ENCODE measurements at places on chromosomes 1 and 21.

DNA sequence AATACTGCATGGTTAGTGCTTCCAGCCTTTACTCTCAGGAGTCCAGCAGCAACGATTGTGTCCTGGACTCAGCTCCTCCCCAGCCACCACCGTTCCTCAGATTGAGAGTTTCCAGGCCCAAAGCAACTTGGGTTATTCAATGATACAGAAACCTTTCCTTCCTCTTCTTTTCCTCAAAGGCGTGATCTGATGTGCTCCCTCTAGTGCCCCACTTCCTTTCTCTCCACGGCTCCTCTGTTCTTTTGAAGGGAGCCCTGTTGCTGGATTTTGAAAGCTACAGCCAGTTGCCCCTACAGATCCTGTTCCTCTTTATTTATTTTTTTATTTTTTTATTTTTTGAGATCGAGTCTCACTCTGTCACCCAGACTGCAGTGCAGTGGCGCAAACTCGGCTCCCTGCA, 14.1 kb downstream of the CRP start:
- DNase-seq: no peak

DNA sequence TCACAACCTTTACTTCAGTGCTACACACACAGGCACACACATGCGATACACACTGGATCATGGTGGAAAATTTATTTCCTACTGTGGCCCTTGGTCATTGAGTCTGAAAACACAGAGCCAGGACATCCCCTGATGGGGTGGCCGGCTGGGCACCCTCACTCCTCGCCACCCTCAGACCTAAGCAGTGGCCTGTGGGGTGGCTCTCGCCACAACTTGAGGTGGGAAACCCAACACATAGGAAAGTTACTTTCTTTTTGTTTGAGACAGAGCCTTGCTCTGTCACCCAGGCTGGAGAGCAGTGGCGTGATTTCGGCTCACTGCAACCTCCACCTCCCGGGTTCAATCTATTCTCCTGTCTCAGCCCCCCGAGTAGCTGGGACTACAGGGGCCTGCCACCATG, 19.4 kb downstream of the CRYAA start:
- no peak for DNase-seq

DNA sequence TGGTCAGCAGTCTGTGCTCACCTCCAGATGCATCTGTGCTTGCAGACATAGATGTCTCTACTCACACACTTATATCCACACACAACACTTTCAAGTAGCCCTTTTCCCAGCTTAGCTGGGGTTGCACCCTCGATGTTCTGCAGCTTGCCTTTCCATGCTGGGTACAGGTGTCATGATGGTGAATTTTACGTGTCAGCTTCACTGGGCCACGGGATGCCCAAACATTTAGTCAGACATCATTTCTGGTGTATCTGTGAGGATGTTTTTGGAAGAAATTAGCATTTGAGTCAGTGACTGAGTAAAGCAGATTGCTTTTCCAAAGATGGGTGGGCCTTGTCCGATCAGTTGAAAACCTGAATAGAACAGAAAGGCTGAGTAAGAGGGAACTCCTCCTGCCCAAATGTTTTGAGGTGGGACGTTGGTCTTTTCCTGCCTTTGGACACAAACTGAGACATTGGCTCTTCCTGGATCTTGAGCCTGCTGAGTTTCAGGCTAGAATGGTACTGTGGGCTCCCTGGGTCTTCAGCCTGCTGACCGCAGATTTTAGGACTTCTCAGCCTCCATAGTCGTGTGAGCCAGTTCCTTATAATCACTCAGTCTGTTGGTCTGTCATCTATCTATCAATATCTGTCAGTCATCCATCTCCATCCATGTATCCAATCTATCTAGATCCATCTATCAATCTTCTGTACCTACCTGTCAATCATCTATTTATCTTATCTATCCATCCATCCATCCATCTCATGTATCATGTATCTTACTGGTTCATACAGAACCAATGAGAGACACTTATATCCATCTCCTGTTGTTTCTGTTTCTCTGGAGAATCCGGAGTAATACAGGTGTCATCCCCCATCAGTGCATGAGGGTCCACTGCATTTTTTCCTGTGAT, 12.7 kb upstream of the OBSCN start:
- no peak for DNase-seq

DNA sequence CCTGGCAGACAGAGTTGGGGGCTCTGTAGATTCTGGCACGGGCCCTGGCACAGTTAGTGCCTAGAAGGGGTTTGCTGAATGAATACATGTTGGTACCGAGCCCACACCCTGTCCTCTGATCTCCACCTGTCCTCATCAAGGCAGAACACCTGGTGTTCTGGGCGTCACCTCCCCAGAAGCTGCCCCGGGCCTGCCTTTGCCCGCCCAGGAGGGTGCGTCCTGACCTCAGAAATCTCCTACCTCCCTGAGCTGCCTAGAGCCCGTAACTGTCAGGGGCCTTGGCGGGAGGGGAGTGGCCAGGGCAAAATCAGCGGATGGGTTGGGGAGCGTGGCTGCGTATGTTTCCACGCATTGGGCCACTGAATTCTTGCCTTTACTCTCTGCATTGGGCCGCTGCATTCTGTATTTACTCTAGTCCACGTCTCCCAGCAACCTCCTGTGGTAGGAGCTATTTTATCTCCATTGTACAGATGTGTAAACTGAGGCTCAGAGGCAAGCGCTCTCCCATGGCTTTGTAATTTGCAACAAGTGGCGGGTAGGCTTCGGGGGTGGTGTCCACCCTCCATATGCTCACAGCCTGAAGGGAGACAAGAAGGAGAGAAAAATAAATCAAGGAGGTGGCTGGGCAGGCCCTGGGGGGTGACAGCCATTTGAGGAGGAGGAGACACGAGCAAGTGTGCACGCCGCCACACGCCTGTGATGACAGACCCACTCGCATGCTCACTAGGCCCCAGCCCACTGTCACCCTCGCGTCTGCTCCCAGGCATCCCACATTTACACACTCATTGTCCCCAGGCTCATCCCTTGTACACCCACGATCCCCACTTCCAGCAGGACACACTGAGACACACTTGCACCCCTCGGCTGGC, 95.7 kb upstream of the WNT4 start:
- no peak for DNase-seq

- no peak for DNase-seq
These were observed 67.8 kb downstream of the ACTL8 start for GRCh38 chr1:17822741-17823426.

GRCh38 chr1:44300852-44301251, 54.2 kb downstream of the ERI3 start:
- DNase-seq: no peak

- DNase-seq: no peak
These were observed 277.6 kb downstream of the PTBP2 start for GRCh38 chr1:96999191-96999590.

DNA sequence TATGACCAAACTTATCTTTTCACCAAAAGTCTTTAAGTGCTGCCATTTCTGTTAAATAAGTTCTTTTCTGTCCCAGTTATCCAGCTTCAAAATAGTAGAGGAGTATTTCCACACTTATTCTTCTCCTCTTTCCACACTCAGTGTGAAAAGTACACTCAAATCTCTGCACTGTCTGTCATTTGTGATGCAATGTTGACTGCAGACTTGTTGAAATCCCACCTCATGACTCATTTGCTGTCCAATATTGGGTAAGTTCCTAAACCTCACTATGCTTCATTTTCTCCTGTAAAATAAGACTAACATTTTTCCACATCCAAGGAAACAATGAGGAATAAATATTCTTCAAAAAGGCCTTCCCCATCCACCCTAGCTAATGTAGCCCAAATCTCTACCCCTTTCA, 17.5 kb downstream of the LRRIQ3 start:
- no peak for DNase-seq

- no peak for DNase-seq
These were observed 344.6 kb downstream of the RYR2 start for GRCh38 chr1:237386362-237387143.

- no peak for DNase-seq
These were observed 503.8 kb upstream of the PLXNA2 start for GRCh38 chr1:208747979-208748378.

GRCh38 chr1:153470707-153471106, 10.3 kb upstream of the S100A7 start:
- no peak for DNase-seq

DNA sequence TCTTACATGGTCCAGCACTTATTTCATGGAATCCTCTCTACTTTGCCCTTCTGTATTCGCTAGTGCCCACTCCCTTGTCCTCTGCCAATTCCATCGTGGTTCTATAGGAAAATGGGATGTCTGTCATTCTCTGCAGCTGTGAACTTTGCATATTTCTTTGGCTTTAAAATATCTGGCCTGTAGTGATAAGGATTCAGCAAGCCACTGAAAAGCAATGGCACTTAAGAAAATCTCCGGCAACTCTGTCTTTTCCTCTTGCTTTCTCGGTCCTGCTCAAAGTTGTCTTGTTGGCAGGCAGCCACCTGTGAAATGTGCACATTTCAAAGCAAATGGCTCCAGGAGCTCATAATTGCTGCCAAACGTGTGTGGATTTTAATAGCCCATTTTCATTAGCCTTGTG, 91.8 kb downstream of the CHD1L start:
- DNase-seq: no peak

DNA sequence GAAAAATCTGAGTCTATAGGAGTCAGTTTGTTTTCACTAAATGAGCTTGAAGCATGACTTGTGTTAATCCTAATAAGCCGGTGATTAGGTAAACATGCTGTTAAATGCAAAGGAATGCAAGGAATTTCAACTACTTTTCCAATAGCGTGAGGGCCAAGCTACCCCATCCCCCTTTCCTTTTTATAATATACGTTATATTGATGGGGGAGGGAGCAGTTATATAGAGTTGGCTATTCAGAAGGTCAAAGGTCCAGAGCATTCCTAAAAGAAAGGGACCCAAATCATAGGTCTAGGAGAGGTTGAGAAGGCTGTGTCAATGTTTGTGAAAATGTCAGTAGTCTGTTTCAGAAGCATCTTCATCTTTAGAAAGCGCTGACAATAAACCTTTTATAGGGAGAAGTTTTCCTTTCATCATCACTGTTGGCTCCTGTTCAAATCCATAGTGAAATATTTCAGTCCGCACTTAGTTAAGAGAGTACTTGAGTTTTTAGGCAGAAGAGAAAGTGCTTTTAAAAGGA, 3.8 kb downstream of the CCN1 start:
- DNase-seq: no peak

GRCh38 chr1:244165021-244165420, 113.9 kb downstream of the ZBTB18 start:
- DNase-seq: no peak

GRCh38 chr1:21149855-21150432, 26.8 kb downstream of the EIF4G3 start:
- DNase-seq: no peak

DNA sequence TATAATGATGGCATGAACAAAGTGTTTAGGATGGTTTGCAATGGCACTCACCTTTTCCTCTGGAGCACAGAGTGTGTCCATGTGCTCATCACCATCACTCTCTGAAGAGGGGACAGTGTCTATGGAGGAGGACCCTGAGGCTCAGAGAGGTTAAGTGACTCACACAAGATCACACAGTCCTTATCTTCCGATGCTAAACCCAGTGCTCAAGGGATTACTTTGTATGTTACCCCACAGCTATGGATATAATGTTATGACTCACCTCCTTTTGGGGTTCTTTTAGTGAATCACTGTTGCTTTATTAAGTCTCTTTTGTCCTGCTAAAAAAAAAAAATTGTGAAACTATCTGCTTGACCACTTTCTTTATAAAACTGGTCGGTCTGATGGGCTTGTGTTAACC, 67.6 kb downstream of the TENT5C start:
- DNase-seq: no peak

- DNase-seq: no peak
These were observed 835 bp downstream of the LRRN2 start for GRCh38 chr1:204684571-204685235.

- DNase-seq: no peak
These were observed 48.3 kb downstream of the DDR2 start for GRCh38 chr1:162680419-162681121.

- DNase-seq: no peak
These were observed 2.3 kb upstream of the CD55 start for GRCh38 chr1:207319199-207319598.

DNA sequence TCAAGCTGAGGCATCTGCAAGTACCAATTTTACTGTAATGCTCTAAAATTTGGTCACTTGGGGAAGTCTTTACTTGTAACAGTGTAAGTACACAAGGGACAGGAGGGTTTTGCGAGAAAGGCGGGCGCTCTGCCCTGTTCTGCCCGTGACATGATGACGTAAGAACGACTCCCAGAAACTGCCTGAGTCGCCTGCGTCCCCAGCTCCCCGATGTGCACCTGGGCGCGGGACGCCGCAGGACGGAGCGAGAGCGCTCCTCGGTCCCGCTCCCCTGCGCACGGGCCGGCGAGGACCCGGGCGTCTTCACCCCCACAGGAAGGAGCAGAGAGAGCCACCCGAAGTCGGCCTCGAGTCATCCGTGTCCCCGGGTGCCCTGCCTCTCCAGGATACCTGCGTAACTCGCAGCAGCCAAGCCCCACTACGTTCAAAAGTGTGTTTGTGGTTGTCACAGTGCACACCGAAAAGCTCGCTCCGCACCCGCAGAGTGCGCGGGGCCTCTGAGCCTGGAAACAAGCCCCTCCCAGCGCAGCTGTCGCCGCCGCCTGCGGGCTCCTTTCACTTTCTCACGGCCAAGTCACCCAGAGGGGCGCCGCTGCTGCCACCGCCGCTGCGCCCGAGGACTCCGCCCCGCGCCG, 3.3 kb upstream of the ZBTB18 start:
- peak; percentile 82 for DNase-seq

DNA sequence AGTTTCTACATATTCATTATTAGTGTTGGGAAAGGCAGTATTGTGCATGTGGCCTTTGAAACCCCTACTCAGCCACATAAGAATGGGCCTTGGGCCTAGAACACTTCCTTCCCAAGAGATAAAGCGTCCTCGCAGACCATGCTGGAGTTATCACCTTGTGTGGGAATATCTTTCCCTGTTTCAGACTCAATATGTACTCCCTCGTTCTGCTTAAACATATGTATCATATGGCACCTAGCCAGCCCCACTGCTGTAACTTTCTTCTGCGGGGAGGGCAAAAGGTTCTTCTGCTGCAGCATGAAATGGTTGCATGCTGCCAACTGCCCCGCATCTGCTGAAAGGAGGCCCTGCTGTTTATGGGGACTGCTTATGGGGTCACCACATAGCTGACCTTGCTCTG, 92.0 kb downstream of the CRB1 start:
- DNase-seq: no peak

- no peak for DNase-seq
These were observed 181.0 kb downstream of the FOXD2 start for GRCh38 chr1:47618830-47619229.

DNA sequence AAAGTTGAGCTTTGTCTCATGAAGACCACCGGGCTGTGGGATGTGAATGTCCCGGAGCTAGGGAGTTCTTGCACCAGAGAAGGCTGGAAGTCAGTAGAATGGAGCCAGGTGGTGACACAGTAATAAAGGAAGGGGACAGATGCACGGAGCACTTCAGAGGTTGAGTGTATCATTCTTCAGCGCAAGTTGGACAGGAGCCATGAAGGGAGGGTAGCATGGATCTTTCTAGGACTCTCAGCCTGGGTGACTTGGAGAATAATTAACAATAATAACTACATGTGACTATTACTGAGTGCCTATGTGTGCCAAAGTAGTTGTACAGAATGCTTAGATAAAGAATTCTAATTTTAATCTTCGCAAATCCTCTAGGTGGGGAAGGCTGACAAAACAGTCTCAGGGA, 258.7 kb upstream of the AJAP1 start:
- no peak for DNase-seq

GRCh38 chr1:6874298-6874697, 89.0 kb downstream of the CAMTA1 start:
- no peak for DNase-seq

GRCh38 chr1:160789051-160789701, 6.8 kb upstream of the LY9 start:
- no peak for DNase-seq

Measured in right atrium auricular region (tissue), 2 donors.